ENCODE measurements at places on chromosomes 2 and 18. TPM values are rescaled to one million over a fixed set of nuclear protein-coding genes. Genes with fewer than 3 reads are reported as not detected.

HOXD12 gene
- not detected for total RNA-seq

PTPRN gene
- 22.6 TPM for total RNA-seq

GATA6 gene
- 27.4 TPM for total RNA-seq

ATOH8 gene
- total RNA-seq, result 5.3 TPM

IL36B gene
- total RNA-seq, result not detected

FOXI3 gene
- total RNA-seq, result not detected

CPS1 gene
- total RNA-seq, result 23.7 TPM

TSHZ1 gene
- 8.7 TPM for total RNA-seq

MOGAT1 gene
- total RNA-seq, result not detected

REG1B gene
- total RNA-seq, result not detected

LGALSL gene
- total RNA-seq, result 17.7 TPM

HOXD11 gene
- not detected for total RNA-seq

EMILIN1 gene
- total RNA-seq, result 790 TPM

HOXD3 gene
- total RNA-seq, result not detected

CRYBA2 gene
- not detected for total RNA-seq

AFG3L2 gene
- 31.5 TPM for total RNA-seq

PLA2R1 gene
- 2.0 TPM for total RNA-seq

GPAT2 gene
- 4.9 TPM for total RNA-seq

L3MBTL4 gene
- total RNA-seq, result 0.24 TPM

RPRM gene
- total RNA-seq, result not detected

DSC2 gene
- total RNA-seq, result 1.7 TPM

PLGLB2 gene
- 0.32 TPM for total RNA-seq

TRIM43 gene
- total RNA-seq, result not detected

LRP1B gene
- total RNA-seq, result 1.2 TPM

CDCA7 gene
- 9.0 TPM for total RNA-seq

CDKL4 gene
- total RNA-seq, result 0.32 TPM

LRP2 gene
- total RNA-seq, result not detected

BCL2 gene
- total RNA-seq, result 0.91 TPM

HOXD13 gene
- not detected for total RNA-seq

NT5C1B gene
- not detected for total RNA-seq

C18orf32 gene
- total RNA-seq, result 39.6 TPM

FABP1 gene
- not detected for total RNA-seq

ACTG2 gene
- total RNA-seq, result 3.5 TPM

RTP5 gene
- total RNA-seq, result not detected

ALLC gene
- total RNA-seq, result not detected

SRD5A2 gene
- total RNA-seq, result not detected

Data from epithelial cell of alveolus of lung (primary cell).